ENCODE measurements at places on chromosomes 2 and 18. TPM values are rescaled to one million over a fixed set of nuclear protein-coding genes. Genes with fewer than 3 reads are reported as not detected.
A peak's percentile ranks its signal among the peaks of the same experiment; 100 is the strongest.

- H3K27ac ChIP-seq = no peak overlapping the region
- no peaks in the 10 kb centered on the region for H3K4me1 ChIP-seq
- DNase-seq = no peak
- H3K4me3 ChIP-seq = no peak overlapping the region
- H3K27me3 ChIP-seq = no peaks in the 10 kb centered on the region
Measured at GRCh38 chr2:223877721-223878410, 40.5 kb upstream of the AP1S3 start.

DNA sequence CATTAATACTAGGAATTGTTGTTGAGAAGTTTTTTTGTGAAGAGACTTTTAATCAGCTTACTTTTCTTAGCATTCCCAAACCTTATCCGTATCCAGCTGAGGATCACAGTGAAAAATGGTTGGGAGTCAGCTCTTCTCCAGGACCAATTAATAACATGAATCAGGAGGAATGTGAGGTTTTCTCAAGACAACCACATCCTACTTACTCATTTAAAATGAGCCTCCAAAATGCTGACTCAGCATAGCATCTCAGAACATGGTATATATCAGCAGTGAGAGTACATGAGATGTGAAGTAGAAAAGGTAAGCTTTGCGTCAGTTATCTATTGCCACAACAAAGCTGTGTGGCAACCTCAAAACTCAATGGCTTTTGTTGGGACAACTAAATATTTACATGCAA, 140.3 kb downstream of the NRP2 start:
- no peaks in the 10 kb centered on the region for H3K27me3 ChIP-seq
- no peaks in the 10 kb centered on the region for H3K4me1 ChIP-seq
- no peak for DNase-seq

DNA sequence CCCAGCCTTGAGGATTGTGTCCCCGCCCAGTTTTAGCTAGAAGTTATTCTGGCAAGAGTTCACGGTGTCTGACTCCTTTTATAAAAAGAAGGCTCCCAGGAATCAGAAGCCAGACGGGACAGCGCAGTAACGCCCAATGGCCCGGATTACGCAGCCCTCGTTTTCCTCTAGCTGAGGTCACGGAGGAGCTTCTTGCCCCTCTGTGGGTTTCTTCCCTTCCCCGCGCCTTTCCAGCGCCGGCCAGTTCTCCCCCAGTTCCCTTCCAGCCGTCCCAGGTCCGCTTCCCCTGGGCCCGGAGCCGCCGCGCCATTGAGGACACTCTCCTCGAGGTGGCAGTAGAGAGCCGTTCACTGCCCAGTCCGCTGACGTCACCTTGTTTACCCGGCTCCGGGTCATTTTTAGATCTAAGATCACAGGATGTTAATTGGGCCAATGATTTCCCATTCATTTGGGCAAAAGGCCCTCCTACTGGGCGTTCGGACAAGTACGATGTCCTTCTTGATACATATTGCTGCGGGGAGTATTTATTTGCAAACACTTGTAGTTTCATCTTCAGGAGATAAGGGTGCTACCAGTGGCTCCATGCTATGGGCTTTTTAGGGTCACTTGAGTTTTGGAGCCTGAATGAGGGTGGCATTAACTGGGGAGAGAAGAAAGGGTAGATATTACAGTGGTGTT, 81.5 kb upstream of the PPM1B start:
- H3K4me1 ChIP-seq = no peaks in the 10 kb centered on the region
- no peaks in the 10 kb centered on the region for H3K36me3 ChIP-seq
- DNase-seq = peak; percentile 75
- no peaks in the 10 kb centered on the region for H3K27me3 ChIP-seq
- H3K27ac ChIP-seq = no peak overlapping the region

ADGRF3 gene
- 1.1 TPM for total RNA-seq

FBXO36 gene
- 5.0 TPM for total RNA-seq

KCNJ3 gene
- not detected for total RNA-seq

GRCh38 chr2:238688193-238689153, 159.4 kb upstream of the TWIST2 start:
- DNase-seq = no peak
- H3K4me3 ChIP-seq = no peak overlapping the region
- H3K27me3 ChIP-seq = no peaks in the 10 kb centered on the region
- H3K27ac ChIP-seq = no peak overlapping the region
- peaks cover 10% of the 10 kb centered on the region for H3K4me1 ChIP-seq

DNA sequence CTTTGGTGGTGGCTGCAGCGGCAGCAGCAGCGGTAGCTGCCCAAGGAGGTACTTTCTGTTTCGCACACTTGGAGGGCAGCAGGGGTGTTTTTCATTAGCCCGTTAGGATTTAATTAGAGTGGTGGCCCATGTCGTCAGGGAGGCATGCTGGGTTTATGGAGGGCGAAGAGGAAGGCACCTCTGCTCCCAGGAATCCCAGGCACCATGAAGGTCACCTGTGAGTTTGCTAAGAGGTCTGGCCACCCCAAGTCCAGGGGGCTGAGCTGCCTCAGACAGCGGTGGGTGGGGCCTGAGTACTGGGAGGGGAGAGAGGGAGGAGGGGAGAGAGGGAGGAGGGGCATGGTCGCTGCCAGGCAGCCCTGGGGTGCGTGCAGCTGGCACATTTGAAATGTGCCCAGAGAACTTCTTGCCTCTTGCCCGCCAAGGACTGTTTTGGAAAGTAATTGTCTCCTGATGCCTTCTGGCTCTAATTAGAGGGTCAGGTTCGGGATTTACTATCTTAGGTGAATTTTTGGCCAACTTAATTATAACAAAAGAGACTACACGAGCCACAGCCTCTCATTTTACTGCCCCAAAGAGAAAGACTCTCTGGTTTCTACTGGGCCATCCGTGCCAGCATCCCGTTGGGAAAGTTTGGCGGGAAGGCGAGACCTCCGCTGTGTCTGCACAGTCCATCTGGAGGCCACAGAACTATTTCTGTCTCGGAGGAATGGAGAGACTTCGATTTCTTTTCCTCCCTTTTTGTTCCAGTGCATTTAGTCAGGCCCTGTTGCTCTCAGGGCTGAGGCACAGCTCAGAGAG, 62.0 kb downstream of the GLI2 start:
- H3K4me3 ChIP-seq = no peak overlapping the region
- H3K4me1 ChIP-seq = peaks cover 24% of the 10 kb centered on the region
- H3K27me3 ChIP-seq = no peaks in the 10 kb centered on the region
- H3K36me3 ChIP-seq = no peaks in the 10 kb centered on the region
- no peak for DNase-seq

DCDC2C gene
- total RNA-seq = 0.81 TPM

GRCh38 chr2:213934560-213934959, 476.3 kb upstream of the VWC2L start:
- no peak overlapping the region for H3K27ac ChIP-seq
- no peaks in the 10 kb centered on the region for H3K27me3 ChIP-seq
- DNase-seq = peak; percentile 42
- no peaks in the 10 kb centered on the region for H3K36me3 ChIP-seq

GRCh38 chr2:45380131-45380836, 230.8 kb downstream of the SRBD1 start:
- peaks cover 6% of the 10 kb centered on the region for H3K4me1 ChIP-seq
- DNase-seq = no peak
- H3K36me3 ChIP-seq = no peaks in the 10 kb centered on the region
- no peak overlapping the region for H3K27ac ChIP-seq
- no peak overlapping the region for H3K4me3 ChIP-seq

GRCh38 chr2:196295005-196295404, 123.6 kb upstream of the STK17B start:
- no peak for DNase-seq
- H3K27ac ChIP-seq = no peak overlapping the region
- no peak overlapping the region for H3K4me3 ChIP-seq
- no peaks in the 10 kb centered on the region for H3K4me1 ChIP-seq
- H3K36me3 ChIP-seq = no peaks in the 10 kb centered on the region

- H3K4me3 ChIP-seq = no peak overlapping the region
- H3K27ac ChIP-seq = no peak overlapping the region
- no peaks in the 10 kb centered on the region for H3K27me3 ChIP-seq
- peaks cover 4% of the 10 kb centered on the region for H3K4me1 ChIP-seq
Measured at GRCh38 chr2:143489145-143489544, 359.9 kb downstream of the ARHGAP15 start.

- DNase-seq = no peak
- H3K27ac ChIP-seq = no peak overlapping the region
- H3K4me3 ChIP-seq = no peak overlapping the region
- no peaks in the 10 kb centered on the region for H3K27me3 ChIP-seq
- H3K4me1 ChIP-seq = no peaks in the 10 kb centered on the region
Measured at GRCh38 chr2:205585449-205586383, 96.6 kb upstream of the NRP2 start.

CFAP221 gene
- 1.5 TPM for total RNA-seq

DNA sequence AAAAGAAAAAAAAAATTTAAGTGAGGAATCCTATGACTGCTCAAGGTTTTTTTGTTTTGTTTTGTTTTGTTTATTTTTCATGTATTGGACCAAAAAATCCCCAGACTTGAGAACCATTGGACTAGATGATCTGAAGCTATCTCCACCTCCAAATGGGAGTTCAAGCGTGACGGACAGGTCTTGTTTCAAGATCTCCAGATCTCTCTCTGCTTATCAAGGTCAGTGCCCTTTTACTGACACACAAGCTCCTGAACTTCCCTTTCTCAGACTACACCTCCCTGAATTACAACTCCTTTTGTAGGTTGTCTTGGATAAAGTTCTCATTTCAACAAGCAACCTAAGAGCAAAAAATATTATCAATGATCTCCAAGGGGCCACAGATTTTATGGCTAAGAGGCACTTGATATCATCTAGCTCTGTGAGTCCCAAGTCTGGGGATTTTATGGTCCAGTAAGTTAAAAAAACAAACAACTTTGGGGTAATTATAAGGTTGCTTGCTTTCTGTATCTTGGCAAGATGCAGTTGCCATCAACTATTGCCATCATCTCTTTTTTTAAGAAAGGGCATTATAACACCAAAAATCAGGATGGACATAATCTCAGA, 396.0 kb upstream of the ATP5MC3 start:
- H3K27me3 ChIP-seq = no peaks in the 10 kb centered on the region
- H3K4me3 ChIP-seq = no peak overlapping the region
- H3K36me3 ChIP-seq = no peaks in the 10 kb centered on the region
- H3K4me1 ChIP-seq = no peaks in the 10 kb centered on the region

DNA sequence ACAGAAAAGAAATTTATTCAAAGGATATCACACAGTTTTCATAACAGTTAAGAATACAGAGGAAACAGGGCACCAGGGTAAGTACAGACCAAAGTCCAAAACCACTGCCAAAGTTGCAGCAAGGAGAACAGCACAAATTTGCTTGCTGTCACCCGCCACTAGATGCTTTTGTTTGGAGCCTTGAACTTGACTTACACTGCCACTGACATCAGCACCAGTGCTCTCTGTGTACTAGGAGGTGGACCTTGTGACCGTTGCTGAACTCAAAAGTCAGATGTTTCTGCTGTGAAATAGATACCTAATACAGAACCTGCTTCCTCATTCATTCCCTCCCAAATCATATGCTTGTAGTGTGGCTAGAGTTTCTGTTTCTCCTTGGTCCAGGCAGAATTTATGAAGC, 578.3 kb upstream of the TMEFF2 start:
- H3K4me3 ChIP-seq = no peak overlapping the region
- no peaks in the 10 kb centered on the region for H3K36me3 ChIP-seq
- H3K27ac ChIP-seq = no peak overlapping the region
- H3K27me3 ChIP-seq = no peaks in the 10 kb centered on the region
- DNase-seq = no peak

RPS27A gene
- total RNA-seq = 928 TPM

LCLAT1 gene
- 35.3 TPM for total RNA-seq

KRTCAP3 gene
- total RNA-seq = 2.6 TPM

Data from A673 (cell line).